NCI-H82 (cell line): ENCODE measurements at places on chromosomes 16 and 17.

DNA sequence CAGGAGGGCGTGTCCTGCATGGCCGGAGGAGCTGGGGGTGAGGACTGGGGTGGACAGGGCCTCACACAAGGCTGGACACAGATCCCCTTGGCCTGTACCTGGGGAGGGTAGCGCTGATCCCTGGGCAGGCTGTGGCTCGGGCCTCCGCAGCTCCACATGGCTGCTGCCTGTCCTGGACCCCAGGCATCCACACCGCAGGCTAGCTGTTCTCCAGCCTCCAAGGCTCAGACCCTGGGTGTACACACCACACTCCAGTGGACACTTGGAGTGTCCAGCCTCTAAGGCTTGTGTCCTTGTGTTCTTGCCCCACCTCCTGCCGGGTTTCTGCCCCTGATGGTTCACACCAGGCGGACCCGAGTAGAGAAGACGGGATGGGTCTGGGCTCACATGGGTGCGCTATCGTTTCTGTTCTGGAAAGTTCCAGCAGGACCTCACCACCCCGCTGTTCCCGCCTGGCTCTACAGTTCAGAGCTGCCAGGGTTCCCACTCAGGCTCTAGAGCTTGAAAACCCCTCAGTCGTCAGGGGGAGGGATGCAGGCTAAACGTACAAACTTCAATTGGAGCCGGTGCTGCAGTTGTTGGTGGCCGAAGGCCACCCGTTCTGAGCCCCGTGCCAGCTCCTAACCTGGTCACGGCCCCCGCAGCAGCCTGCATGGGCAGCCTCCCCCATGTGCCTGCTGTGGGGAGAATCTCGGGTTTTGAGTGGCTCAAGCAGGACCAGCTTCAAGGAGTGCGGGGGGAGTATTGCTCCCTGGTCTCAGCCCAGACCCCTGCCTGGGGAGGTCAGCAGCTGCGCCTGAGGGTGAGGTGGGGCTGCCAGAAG lies 6.6 kb upstream of the FN3KRP start:
- no peak for DNase-seq

DNA sequence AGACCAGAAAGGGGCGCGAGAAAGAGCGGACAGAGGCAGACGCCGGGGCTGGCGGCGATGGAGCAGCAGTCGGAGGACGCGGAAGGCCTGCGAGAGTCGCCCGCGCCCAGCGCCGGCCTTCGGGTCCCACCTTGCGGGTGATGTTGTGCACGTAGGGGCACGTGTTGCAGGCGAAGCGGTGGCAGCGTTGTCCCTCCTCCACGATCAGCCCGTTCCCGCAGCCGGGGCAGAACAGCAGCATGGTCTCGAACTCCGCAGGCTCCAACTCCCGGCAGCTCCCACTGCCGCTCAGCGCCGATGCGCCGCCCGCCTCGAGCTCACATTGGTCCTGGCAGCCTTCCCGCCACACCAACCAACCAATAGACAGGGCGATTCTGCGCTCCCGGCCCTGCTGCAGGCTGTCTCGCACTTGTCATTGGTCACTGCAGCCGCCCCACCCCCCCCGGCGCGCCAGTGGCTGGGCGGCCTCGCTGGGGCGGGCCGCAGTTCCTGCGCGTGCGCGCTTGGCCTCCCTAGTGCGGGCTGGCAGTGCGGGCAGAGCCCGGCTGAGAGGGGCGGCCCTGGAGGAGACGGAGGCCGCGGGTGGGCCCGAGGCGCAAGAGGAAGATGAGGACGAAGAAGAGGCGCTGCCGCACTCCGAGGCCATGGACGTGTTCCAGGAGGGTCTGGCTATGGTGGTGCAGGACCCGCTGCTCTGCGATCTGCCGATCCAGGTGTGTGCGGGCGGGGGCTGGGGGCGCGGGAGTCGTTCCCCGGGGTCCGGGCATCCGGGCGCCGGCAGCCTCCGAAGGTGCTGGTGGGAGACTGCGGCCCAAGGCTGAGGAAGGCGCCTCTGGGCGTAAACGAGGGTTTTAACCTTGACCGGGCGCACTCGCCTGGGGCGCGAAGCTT lies at the start of the genes POLR3K and SNRNP25:
TSS of gene POLR3K (minus strand) at position 263 of the 891 bp plus-strand sequence. CDS start at position 241, 22 bp downstream.
TSS of gene SNRNP25 (plus strand) at position 483 of the 891 bp plus-strand sequence. CDS start at position 672, 189 bp downstream.
- DNase-seq, result peak; percentile 99

DNA sequence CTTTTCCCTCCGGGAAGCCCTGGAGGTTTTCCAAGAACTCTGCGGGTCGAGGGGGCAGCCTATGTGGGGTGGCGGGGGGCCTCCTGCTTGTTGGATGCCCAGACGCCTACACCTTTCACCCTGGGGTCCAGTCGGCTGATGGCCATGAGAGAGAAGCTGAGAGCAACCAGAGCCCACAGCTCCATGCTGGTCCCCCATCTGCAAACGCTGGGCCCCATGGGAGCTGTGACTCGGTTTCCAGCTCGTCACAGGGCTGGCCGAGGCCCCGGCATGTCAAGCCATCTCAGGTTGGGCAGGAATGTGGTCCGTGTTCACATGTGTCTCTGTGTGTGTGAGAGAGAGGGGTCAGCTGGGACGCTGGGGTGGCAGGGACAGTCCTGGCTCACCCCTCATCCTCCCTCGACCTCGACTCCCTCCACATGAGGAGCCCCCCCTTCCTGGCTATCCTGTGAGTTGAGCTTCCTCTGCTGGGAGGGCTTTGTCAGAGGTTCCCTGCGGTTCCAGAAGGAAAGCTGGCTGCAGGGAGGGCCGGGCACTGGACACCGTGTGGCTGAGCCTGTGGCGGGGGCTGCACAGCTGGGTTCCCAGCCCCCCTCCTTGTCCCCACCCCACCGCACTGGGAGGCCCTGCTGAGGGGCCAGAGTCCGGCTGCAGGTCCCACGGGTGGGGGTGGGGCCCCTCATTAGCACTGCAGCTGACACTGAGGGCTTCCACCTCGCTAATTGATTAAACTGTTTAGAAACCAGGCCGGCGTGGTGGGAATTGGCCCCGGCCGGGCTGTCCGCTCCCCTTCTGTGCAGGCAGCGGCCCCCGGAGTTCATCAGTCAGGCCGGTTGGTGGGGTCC lies 19.1 kb downstream of the METRNL start:
- DNase-seq, result peak; percentile 27

DNA sequence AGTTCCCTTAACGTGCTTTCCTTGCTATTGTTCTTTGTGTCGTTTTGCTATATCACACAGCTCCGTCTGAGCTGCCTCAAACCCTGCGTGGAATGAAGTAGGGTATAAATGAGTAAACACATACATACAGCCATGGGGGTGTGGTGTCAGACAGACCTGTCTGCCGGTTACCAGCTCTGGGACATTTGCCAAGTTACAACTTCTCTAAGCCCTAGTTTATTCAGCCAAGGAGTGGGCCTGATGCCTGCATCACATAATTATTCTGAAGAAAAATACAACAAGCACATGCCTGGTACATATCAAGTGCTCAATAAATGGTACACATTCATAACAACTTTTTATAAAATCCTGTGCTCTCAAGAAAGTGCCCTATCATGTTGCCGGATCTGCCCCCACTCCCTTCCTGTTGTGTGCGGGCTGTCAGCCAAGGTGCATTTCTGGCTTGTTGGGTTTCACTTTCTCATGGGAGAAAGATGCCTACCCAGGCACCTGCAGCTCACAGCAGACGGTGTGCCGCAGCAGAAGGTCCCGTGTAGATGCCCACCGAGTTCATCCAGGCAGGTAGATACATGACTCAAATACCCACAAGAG lies 30.5 kb downstream of the SMPD3 start:
- no peak for DNase-seq

GRCh38 chr16:25063102-25063501 lies 47.9 kb upstream of the ARHGAP17 start:
- no peak for DNase-seq
